ENCODE measurements at places on chromosomes 13 and 19. TPM values are rescaled to one million over a fixed set of nuclear protein-coding genes. Genes with fewer than 3 reads are reported as not detected.

GRCh38 chr13:20487927-20488326 is 37.7 kb downstream of the CRYL1 start:
- H3K4me3 ChIP-seq: no peak overlapping the region
- no peak for DNase-seq
- H3K4me1 ChIP-seq: no peaks in the 10 kb centered on the region
- no peak overlapping the region for H3K27ac ChIP-seq
- no peaks in the 10 kb centered on the region for H3K36me3 ChIP-seq

DNA sequence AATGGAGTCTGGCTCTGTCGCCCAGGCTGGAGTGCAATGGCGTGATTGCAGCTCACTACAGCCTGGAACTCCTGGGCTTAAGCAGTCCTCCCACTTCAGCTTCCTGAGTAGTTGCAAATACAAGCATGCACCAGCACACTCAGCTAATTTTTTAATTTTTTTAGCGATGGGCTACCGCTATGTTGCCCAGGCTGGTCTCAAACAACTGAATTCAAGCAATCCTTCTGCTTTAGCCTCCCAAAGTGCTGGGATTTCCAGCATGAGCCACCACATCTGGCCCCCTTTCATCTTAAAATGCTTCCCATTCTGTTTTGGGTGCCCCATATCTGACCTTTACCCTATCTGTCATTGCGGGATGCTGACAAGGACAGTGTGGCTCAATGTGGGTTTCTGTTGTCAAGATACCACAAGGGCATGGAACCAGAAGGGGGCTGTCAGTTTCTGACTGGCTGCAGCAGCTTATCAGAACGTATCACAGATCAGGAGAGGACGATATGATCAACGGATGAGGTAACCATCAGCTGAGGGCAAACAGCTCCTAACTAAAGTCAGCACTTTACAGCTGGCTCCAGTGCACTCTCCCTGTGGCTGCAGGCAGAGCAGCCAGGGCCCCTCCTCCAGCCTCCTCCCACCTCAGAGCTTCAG is 32.4 kb downstream of the GPR42 start:
- no peak for DNase-seq
- H3K4me3 ChIP-seq: no peak overlapping the region
- H3K4me1 ChIP-seq: peaks cover 2% of the 10 kb centered on the region

DNA sequence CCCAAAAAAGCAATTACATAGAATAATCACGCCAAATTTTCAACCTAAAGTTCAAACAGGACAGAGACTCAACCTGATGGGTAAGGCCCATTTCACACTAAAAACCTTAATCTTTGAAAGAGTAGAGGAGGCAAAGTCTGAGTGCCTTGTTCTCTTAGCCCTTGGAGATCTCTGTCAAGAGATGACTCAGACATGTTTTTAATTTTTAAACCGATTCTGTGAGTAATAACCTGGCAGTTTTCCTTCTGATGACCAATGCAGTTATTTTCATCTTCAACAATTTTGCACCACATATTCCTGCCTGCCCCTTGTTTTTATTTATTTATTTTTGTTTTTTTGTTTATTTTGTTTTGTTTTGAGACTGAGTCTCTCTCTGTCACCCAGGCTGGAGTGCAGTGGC is 11.5 kb upstream of the TNFSF9 start:
- H3K4me1 ChIP-seq: peaks cover 32% of the 10 kb centered on the region
- no peaks in the 10 kb centered on the region for H3K27me3 ChIP-seq
- no peak for DNase-seq
- H3K36me3 ChIP-seq: no peaks in the 10 kb centered on the region
- no peak overlapping the region for H3K27ac ChIP-seq

The LRFN3 gene
- 2.1 TPM for total RNA-seq

GRCh38 chr13:28423010-28423409 is 71.9 kb downstream of the FLT1 start:
- peaks cover 4% of the 10 kb centered on the region for H3K36me3 ChIP-seq
- peak overlapping the region; percentile 75 for H3K27ac ChIP-seq
- no peaks in the 10 kb centered on the region for H3K27me3 ChIP-seq
- peak; percentile 84 for DNase-seq

DNA sequence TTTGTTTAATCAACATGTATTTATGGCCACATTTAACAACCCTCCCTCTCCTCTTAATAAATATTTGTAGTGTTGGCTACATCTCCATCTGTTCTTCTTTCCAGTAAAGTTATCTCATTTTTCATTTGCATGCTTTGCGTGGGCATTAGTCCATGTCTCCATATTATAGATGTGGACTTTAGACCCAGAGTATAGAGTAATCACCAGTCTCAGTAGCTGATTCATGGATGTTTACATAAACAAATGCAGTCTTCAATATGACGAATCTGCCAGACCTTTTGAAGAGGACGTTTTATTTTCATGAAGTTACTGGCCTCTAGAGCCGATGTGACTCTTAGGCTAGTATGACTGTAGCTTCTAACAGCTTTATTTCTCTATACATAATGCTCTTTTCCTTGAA is 1546.2 kb downstream of the OLFM4 start:
- no peaks in the 10 kb centered on the region for H3K27me3 ChIP-seq
- no peak for DNase-seq
- H3K4me1 ChIP-seq: no peaks in the 10 kb centered on the region
- H3K27ac ChIP-seq: no peak overlapping the region
- no peak overlapping the region for H3K4me3 ChIP-seq

The CYP4F2 gene
- total RNA-seq: not detected

- H3K27ac ChIP-seq: no peak overlapping the region
- H3K4me3 ChIP-seq: no peak overlapping the region
- no peak for DNase-seq
- peaks cover 3% of the 10 kb centered on the region for H3K36me3 ChIP-seq
- H3K4me1 ChIP-seq: peaks cover under 1% of the 10 kb centered on the region
Measured at GRCh38 chr13:45361596-45362206, 20.7 kb upstream of the TPT1 start.

GRCh38 chr19:28489776-28490175 is 723.2 kb downstream of the UQCRFS1 start:
- no peaks in the 10 kb centered on the region for H3K36me3 ChIP-seq
- no peak for DNase-seq
- H3K27me3 ChIP-seq: no peaks in the 10 kb centered on the region
- H3K4me3 ChIP-seq: no peak overlapping the region
- H3K27ac ChIP-seq: no peak overlapping the region

GRCh38 chr13:41313659-41314197 is 2.7 kb downstream of the NAA16 start:
- no peak overlapping the region for H3K4me3 ChIP-seq
- H3K36me3 ChIP-seq: no peaks in the 10 kb centered on the region
- peaks cover 26% of the 10 kb centered on the region for H3K4me1 ChIP-seq
- DNase-seq: no peak
